ENCODE measurements at places on chromosomes 11 and 22. TPM values are rescaled to one million over a fixed set of nuclear protein-coding genes. Genes with fewer than 3 reads are reported as not detected.

Gene MMP10
- total RNA-seq, result not detected

Gene IL10RA
- 203 TPM for total RNA-seq

Gene OR2AG2
- total RNA-seq, result not detected

Gene CHST1
- total RNA-seq, result not detected

Gene LMNTD2
- total RNA-seq, result 8.2 TPM

Gene CCDC73
- total RNA-seq, result not detected

- DNase-seq, result peak; percentile 71
Observed at GRCh38 chr11:76380159-76380976, 564 bp downstream of the THAP12 start.

DNA sequence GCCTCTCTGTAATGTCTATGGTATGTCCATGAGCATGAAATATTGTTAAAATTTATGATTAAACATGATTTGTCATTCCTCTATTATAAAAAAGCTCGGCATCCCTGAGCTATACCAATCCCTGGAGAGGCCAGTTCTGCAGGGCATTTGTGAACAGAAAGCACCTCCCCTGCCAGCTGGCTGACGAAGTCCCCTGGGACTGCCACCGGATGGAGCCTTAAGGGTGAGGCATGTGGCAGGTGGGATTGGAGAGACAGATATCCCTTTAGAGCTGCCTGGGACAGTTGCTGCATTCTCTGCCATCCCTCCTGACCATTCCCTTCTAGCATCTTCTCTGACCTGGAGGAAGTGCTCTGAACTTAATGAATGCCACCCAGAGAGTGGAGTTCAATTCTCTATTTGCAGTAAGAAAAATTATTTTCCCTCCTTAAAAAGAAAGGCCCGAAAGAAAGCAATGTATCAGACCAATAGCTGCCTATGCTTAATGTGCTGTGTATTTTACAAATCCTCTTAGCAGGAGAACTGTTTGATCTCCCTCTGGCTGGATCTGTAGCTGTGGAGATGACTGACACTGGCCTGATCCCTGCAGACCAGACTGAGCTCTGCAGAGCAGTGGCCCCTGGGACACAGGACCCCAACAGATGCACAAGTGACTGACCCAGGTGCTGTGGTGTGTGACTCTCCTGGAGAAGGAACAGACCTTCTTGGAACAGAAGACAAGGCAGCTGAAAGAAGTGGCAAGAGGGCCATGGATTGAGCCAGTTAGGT lies 219.0 kb upstream of the NAV2 start:
- no peak for DNase-seq

DNA sequence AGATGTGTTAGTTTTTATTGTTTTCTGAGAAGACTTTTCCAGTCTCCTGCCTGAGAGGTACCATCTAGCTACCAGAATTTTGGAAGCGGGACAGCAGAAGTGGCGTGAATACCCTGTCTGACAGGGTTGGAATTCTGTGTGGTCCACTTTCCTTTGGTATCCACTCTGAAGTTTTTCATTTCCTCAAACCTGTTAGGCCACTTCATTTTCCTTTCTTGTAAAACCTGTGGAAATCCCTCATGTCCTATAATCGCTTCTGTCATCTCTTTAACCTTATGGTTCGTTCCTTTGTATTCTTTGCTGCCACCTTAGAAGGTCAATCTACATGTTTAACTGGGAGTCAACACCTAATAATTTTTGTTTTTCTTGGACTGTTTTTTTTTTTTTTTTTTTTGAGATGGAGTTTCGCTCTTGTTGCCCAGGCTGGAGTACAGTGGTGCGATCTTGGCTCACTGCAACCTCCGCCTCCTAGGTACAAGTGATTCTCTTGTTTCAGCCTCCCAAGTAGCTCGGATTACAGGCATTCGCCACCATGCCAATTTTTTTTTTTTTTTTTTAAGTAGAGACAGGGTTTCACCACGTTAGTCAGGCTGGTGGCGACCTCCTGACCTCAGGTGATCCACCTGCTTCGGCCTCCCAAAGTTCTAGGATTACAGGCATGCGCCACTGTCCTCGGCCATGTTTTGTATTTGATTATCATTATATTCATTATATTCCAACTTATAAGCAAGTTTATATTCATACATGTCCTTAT lies 7.1 kb downstream of the SFI1 start:
- DNase-seq, result no peak

GRCh38 chr22:16914006-16914405 lies 88.8 kb upstream of the XKR3 start:
- no peak for DNase-seq

GRCh38 chr11:92251980-92252379 lies 27.4 kb downstream of the FAT3 start:
- no peak for DNase-seq

GRCh38 chr22:41565403-41566054 lies 4.7 kb downstream of the CSDC2 start:
- no peak for DNase-seq

- DNase-seq, result no peak
Observed at GRCh38 chr11:86663761-86664160, 8.7 kb downstream of the ME3 start.

GRCh38 chr11:133934096-133934495 lies 22.7 kb downstream of the IGSF9B start:
- DNase-seq, result no peak

GRCh38 chr11:102283116-102283485 lies 34.2 kb upstream of the BIRC3 start:
- no peak for DNase-seq

- no peak for DNase-seq
Observed at GRCh38 chr11:9754010-9754471, 90.2 kb downstream of the SWAP70 start.

- DNase-seq, result no peak
Observed at GRCh38 chr11:70670676-70671034, 272.3 kb downstream of the CTTN start.

- no peak for DNase-seq
Observed at GRCh38 chr11:132844956-132845696, 687.2 kb downstream of the OPCML start.

GRCh38 chr11:116862951-116863350 lies 25.5 kb upstream of the APOA1 start:
- no peak for DNase-seq

DNA sequence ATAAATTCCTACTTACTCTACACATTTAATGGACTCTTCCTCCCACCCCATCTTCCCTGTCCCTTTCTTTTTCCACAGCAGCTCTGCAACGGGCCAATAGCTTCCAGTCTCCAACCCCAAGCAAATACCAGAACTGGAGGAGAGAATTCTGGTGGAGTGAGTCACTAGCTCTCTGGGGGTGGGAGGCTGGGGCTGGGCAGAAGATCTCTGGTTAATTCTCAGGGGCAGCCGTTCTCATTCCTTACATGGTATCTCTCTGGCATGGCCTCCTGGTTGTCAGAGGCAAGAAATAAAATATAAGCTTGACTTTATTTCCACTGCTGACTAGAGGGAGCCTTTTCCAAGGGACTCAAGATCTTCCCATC lies 90.4 kb upstream of the PARVA start:
- no peak for DNase-seq

- no peak for DNase-seq
Observed at GRCh38 chr22:20131597-20131858, at the start of gene ZDHHC8. ZDHHC8 (plus strand) TSS chr22:20131804; CDS start chr22:20131948, 144 bp downstream.

- no peak for DNase-seq
Observed at GRCh38 chr22:37291559-37292298, 9.4 kb downstream of the CYTH4 start.

GRCh38 chr11:44758983-44759382 lies 32.2 kb downstream of the TSPAN18 start:
- no peak for DNase-seq

DNA sequence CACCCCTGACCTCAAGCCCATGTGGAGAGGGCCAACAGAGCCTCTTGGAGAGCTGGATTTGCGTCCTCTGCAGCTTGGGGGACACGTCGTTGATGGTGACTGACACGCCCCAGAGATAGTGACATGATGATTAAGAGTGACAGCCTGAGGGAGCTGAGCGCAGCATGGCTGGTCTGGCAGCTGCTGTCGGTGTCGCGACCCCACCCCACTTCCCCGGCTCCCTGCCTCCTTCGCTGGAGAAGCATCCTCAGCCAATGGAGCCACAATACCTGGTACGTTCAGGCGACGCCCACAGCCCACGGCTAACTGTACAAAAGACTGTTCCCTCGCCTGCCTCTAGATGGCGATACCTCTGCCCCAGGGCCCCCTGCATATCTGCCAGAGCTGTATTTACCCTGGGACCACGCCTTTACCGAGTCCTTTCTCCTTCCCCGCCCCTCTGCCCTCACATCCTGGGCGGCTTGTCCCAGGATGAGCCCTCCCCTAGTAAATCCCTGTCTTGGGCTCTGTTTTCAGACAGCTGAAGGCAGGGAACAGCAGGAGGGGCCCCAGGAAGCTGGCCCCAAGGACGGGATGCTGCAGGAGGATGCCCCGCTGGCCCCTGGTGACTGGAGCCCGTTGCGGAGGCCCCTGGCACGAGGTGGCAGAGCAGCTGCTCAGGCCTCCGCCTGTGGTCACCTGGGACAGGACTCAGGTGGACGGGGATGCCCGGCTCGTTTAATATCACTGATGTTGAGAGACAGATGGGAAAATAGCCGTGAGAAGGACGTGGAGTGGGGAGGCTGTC lies 90.6 kb downstream of the RPS6KA4 start:
- peak; percentile 67 for DNase-seq

- DNase-seq, result no peak
Observed at GRCh38 chr11:90148900-90149299, 14.4 kb downstream of the NAALAD2 start.

- DNase-seq, result peak; percentile 78
Observed at GRCh38 chr22:22235558-22235957, 9.0 kb upstream of the VPREB1 start.

DNA sequence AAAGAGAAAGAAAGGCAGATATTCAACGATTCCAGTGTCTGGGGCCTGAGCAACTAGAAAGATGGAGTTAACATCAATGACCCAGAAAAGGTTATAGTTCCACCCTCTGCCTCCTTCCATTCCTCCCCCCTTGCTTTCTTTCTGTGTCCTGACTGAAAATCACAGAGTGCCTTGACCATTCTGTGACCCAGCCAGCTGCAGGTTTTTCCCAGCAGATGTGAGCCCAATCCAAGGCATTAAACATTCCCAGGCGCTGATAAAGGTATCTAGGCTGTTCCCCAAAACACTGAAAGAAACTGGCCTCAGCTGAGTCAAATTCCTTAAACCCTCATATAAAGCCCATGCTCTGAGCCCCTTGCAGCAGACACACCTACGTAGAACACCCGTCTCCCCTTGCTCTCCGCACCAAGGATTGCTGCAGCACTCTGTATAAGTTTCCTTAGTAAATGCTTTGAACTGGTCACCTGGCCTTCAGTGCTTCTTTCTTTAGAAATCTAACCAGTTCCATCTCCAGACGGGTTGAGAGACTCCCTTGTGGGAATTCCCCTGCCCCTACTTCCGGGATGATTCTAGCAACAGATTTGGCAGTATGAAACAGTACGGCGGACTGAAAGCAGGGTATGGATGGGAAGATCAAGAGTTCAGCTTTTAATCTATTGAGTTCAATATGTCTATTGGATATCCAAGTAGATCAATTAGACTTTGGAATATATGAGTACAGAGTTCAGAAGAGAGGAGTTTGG lies 48.8 kb upstream of the ZC3H12C start:
- no peak for DNase-seq

- DNase-seq, result no peak
Observed at GRCh38 chr11:111694851-111695250, 71.3 kb downstream of the PPP2R1B start.

DNA sequence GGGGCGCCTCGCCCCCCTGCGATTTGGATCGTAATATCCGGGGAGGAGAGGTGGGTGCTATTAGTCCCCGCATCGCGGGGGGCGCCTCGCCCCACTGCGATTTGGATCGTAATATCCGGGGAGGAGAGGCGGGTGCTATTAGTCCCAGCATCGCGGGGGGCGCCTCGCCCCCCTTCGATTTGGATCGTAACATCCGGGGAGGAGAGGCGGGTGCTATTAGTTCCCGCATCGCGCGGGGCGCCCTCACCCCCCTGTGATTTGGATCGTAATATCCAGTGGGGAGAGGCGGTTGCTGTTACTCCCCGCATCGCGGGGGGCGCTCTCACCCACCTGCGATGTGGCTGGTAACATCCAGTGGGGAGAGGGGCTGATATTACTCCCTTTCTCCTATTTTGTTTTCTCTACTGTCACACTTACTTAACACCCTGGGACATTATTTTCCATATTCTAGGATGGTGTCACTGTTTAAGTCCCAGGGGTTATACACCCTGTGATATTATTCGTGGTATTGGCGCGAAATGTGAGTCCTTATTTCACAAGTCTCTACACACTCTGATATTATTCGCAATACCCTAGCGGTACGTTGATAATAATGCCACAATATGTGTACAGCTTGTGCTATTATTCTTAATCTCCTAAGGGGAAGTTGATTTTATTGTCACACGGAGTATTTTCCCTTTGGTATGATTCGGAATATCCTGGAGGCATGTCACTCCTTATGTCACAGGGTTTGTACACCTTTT lies 57.8 kb upstream of the ALDH3B2 start:
- peak; percentile 27 for DNase-seq

- DNase-seq, result no peak
Observed at GRCh38 chr11:114135737-114136151, 76.2 kb downstream of the ZBTB16 start.

DNA sequence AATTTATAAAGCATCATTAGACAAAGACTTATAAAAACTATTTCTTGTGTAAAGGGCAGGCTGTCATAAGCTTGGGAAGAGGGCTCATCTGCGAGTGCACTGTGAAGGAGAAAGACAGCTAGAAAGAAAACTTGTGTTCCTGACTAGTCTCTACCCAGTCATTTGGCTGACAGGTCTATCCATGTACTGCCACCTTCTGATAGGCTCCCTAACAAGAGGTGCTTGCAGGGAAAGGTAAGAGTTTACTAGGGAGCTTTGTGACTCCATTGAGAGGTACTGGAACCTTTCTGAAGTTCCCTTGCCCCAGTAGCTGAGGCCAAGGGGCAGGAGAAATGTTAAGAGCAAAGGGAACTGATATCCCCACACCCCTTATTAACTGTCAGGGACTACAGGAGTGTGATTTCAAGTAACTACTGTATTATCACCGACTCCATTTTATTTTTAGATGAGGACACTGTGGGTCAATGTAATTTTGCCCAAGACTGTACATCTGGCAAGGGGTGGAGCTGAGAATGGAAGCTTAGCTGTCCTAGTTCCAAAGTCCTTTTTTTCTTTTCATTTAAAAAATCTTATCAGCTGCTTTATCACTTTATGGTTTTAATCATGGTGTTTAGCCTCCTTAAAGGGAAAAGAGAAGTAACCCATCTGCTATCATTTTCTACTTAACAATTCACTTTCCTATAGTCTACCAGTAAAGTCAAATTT lies 129.4 kb downstream of the ARHGAP20 start:
- DNase-seq, result no peak
